ENCODE measurements at places on chromosomes 4 and X.

GRCh38 chr4:168867128-168867527, 142.9 kb downstream of the CBR4 start:
- DNase-seq: no peak

DNA sequence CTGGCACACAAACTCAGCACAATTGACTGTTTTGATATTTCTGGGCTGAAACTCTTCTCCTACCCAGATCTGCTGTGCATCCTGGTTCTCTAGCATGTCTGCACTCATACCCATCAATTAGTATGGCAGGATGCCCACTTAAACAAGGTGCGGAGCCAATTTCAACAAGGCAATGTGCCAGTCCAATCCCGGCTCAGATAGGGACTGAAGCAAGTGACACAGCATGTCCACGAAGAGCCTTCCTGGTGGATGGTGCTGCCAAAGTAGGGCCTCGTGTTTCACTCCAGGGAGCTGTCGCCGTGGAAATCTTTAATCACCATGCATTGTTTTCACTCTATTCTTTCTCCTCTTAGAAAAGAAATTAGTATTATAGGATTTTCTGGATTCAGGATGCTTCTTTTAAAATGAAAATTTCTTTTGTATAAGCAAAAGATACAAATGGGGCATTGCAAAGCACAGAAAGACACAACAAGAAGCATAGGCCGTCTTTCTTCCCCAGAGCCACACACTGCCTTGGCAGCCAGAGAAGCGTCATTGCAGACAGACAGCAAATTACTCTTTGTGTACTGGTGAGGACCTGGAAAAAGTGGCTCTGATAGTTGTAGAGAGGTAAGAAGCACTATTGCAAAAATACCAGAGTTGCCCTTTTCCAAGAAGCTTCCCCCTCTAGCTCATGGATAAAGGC, 40.6 kb upstream of the LSM6 start:
- DNase-seq: no peak

DNA sequence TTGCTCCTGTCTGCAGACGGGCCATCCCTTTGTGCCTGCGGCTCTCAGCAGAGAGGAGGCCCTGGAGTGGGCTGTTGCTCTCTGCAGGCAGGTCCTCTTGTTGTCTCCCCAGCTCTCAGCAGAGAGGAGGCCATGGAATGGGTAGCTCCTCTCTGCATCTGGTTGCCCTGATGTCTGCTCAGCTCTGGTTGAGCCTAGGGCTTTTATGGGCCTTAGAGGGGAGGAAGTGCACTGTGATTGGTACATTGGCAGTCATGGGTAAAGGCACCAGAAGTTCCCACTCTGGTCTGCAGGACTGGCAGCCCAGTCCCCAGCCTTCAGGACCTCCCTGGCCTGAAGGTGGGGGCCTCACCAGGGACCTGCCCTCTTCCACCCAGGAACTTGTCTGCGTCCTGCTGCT, 21.5 kb downstream of the SPON2 start:
- no peak for DNase-seq

- DNase-seq: peak; percentile 80
These were observed 10.4 kb downstream of the SLC9B1 start for GRCh38 chr4:103008875-103009729.

- no peak for DNase-seq
These were observed 625.7 kb downstream of the FAT4 start for GRCh38 chr4:125940426-125940825.

DNA sequence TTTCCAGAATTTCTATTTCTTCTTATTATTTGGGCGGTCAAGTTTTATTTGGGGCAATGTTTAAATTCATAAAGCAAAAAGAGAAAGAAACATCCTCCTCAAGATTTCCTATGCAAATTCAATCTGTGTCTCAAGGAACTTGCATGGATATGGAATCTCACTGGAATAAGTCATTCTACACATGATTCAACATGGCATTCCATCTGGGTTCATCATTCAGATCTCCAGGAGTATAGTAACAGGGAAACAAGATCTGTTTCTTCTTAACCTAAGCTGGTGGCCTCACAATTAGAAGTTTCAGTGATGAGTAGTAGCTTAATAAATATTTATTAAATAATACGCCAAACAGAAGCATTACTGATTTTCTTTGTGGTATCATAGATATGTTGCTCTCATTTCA, 19.8 kb downstream of the KLHL34 start:
- peak; percentile 23 for DNase-seq

DNA sequence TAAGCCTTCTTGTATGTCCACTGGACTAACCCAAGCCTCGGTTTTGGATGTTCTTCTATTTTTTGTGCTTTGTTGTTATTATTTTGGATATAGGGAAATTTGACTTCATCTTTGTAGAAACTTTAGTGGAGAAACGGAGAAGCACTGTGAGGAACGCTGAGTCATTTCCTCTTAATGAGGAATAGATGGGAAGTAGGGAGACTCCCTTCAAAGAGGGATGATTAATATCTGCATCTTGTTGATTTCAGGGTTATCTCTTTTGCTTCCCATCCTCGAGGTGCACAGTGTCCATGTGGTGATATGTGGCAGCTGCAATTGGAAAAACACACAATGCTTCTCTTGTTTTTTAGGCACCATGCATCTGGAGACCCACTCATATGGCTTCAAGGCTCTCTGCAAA, 1147.9 kb downstream of the NLGN4X start:
- no peak for DNase-seq

- DNase-seq: no peak
These were observed 16.3 kb upstream of the PDK3 start for GRCh38 chrX:24448762-24449250.

DNA sequence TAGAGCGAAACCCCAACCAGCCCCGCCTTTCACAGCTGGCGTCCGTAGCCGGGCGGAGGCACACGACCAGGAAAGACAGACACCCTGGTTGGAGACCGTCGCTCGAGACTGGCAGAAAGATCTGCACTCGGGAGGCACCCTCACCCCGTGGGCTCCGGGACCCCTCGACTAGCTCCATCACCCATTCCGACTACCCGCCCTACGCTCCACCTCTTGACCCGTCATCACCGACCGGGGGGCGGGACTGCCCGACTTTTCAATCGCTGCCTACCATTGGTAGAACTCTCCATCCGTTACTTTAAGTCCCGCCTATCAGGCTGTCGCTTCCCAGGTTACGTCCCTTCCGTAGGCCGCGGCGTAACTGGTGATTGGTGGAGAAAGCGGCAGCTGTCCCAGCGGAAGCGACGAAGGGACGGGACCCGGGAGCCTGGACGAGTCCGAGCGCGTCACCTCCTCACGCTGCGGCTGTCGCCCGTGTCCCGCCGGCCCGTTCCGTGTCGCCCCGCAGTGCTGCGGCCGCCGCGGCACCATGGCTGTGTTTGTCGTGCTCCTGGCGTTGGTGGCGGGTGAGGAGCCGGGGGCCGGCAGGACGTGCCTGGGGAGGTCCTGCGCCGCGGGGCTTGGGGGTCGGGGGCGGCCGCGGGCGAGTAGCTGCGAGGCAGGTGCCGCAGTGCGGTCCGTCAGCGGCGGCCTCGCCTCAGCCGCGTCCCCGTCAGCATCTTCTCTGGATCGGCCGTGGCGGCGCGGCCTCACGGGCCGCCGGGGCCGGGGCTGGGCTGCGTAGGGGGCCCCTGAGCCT, at the start of gene ATP6AP2:
Gene ATP6AP2 (plus strand): TSS at position 434 of the 799 bp plus-strand sequence. CDS start 96 bp downstream, at position 530.
- peak; percentile 93 for DNase-seq

GRCh38 chr4:19592391-19592790, 659.3 kb upstream of the SLIT2 start:
- no peak for DNase-seq

DNA sequence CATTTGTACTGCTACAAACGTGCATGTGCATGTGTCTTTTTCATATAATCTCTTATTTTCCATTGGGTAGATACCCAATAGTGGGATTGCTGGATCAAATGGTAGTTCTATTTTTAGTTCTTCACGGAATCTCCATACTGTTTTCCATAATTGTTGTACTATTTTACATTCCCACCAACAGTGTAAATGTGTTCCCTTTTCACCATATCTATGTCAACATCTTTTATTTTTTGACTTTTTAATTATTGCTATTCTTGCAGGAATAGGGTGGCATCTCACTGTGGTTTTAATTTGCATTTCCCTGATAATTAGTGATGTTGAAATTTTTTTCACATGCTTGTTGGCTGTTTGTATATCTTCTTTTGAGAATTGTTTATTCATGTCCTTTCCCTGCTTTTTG, 59.3 kb upstream of the PACRGL start:
- no peak for DNase-seq

DNA sequence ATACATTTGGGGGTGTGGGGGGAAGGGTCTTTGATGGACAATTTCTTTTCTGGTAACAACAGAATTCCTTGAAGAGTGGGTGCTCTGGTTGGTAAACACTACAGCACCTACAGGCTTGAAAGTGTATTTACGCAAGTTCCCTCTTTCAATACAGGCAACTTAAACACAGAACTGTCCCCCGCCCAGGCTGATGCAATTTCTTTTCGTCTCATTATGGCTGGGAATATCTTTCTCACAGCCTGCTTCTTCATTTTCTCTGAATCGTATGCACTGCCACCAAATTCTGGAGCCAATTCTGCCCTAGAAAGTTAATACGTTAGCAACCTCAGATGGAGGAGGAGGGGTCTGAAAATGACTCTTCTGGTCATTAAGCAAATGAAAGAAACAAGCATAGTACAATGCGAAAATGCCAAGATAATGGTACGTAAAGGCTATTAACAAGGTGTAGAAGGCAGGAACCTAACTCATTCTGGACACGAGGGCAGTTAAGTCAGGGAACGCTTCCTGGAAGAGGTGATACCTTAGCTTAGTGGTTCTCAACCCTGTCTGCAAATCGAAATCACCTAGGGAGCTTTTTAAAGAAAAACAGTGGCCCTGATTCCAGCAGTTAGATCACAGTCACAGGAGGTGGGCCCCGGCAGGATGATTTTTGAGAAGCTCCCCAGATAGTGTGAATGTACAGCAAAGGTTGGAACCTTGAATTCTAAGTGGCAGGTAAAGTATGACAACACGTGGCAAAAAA, 1.0 kb downstream of the AGA start:
- peak; percentile 59 for DNase-seq

All from fibroblast of villous mesenchyme (primary cell).